Astrocyte (in vitro differentiated cells and primary cell): ENCODE measurements at places on chromosomes 16 and 17. TPM values are rescaled to one million over a fixed set of nuclear protein-coding genes. Genes with fewer than 3 reads are reported as not detected.

PTGES3L gene
- total RNA-seq, result 5.1 and 5.8 TPM in 2 replicates

GRAPL gene
- total RNA-seq, result not detected in 2 replicates

SRRM2 gene
- total RNA-seq, result 387 and 409 TPM in 2 replicates

SLC35B1 gene
- total RNA-seq, result 54.3 and 61.1 TPM in 2 replicates

AANAT gene
- total RNA-seq, result 0.19 TPM in 1 of 2 replicates, not detected in the other

ZNF821 gene
- total RNA-seq, result 9.3 and 10.4 TPM in 2 replicates

ERBB2 gene
- 64.0 and 70.4 TPM in 2 replicates for total RNA-seq

ITGAX gene
- 0.27 TPM in 1 of 2 replicates, not detected in the other for total RNA-seq

ESRP2 gene
- 2.5 and 5.1 TPM in 2 replicates for total RNA-seq
